ENCODE measurements at places on chromosomes 16 and 17. TPM values are rescaled to one million over a fixed set of nuclear protein-coding genes. Genes with fewer than 3 reads are reported as not detected.

GRCh38 chr16:54957403-54958166 is 26.9 kb downstream of the IRX5 start:
- DNase-seq: no peak
- peaks cover 22% of the 10 kb centered on the region for H3K27me3 ChIP-seq
- H3K36me3 ChIP-seq: no peaks in the 10 kb centered on the region
- no peak overlapping the region for H3K4me3 ChIP-seq

- no peak overlapping the region for H3K27ac ChIP-seq
- no peaks in the 10 kb centered on the region for H3K36me3 ChIP-seq
- no peaks in the 10 kb centered on the region for H3K27me3 ChIP-seq
- H3K4me1 ChIP-seq: peaks cover 13% of the 10 kb centered on the region
- peak overlapping the region; percentile 99 for H3K4me3 ChIP-seq
Measured at GRCh38 chr17:58756246-58757161, 850 bp downstream of the PPM1E start.

DNA sequence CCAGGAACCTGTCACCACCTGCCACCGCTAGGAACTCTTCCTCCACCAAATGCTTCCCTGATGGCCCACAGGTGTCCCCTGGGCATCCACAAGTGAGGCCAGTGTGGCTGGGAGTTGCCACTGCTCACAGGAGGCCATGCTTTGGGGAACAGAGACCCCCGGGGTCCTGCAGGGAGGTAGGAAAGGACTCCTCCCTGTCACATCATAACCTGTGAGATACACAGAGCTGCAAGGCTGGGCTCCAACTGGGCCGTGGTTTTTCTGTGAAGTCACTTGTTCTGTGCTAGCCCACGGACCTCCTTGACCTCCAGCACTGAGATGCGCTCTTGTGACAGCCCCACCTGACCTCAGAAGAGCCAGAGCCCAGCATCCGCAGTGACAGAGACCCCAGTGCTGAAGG is 311.2 kb downstream of the C16orf95 start:
- H3K4me3 ChIP-seq: no peak overlapping the region
- H3K4me1 ChIP-seq: peaks cover 10% of the 10 kb centered on the region
- DNase-seq: no peak
- no peak overlapping the region for H3K27ac ChIP-seq
- H3K36me3 ChIP-seq: no peaks in the 10 kb centered on the region
- no peaks in the 10 kb centered on the region for H3K27me3 ChIP-seq

- H3K27me3 ChIP-seq: peaks cover 8% of the 10 kb centered on the region
- H3K4me3 ChIP-seq: no peak overlapping the region
- H3K4me1 ChIP-seq: peaks cover 3% of the 10 kb centered on the region
- no peak overlapping the region for H3K27ac ChIP-seq
- DNase-seq: no peak
Measured at GRCh38 chr16:794091-794822, 5.8 kb downstream of the CHTF18 start.

- peak overlapping the region; percentile 22 for H3K27ac ChIP-seq
- no peak overlapping the region for H3K4me3 ChIP-seq
- no peaks in the 10 kb centered on the region for H3K27me3 ChIP-seq
- H3K36me3 ChIP-seq: peaks cover 39% of the 10 kb centered on the region
Measured at GRCh38 chr17:42817866-42818265, 6.2 kb downstream of the BECN1 start.

KRT31 gene
- total RNA-seq: not detected
